ENCODE measurements at places on chromosomes 1 and 21.

GRCh38 chr1:162215902-162216301 lies 146.4 kb downstream of the NOS1AP start:
- no peak for DNase-seq

DNA sequence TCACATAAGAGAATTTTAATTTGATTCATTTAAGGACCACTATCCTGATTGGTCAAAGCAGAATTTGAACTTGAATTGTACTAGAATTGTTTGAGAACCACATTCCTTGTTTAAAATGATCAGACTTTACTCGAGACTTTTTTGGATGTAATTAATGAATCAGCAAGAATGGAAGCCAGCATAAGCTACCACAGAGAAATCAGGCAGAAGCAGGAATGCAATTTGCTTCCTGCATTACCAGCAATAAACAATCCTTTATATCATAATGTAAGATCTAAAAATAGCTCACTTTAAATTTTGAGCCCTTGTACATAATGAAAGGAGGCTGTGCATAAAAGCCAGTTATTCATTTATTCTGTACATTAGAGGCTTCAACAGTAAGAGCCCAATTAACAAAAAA lies 119.8 kb upstream of the BACE2 start:
- DNase-seq = no peak

DNA sequence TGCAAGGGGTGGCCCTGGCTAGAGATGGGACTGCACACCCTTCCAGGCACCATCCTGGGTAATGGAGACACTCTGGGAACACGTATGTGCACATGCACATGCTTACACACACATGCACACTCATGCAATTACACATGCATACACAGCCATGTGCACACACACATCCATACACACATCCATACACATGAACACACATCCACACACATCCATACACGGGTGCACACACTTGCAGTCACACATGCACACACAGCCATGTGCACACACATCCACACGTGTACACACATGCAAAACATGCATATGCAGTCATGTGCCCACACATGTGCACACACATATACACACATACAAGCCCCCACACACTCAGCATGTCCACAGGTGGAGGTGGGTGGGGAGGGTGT lies 22.3 kb upstream of the POFUT2 start:
- DNase-seq = no peak

DNA sequence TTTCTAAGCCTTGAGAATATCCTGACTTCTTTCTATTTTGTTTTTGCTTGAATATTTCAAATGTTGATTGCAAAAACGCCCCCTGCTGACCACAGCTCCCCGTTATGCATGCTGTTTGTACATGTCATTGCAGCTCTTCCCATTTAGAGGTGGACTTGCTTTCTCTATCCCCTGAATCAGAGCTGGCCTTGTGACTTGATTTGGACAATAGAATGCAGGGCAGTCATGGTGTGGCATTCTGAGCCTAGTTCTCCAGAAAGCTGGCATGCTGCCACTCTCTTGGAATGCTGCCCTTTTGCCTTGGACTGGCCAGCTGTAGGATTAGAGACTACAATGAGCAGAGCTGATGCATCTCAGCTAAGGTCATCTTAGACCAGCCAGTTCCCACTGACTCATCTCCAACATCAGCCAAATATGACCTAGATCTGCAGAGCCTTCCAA lies 1561.5 kb downstream of the MRPL39 start:
- peak; percentile 27 for DNase-seq

DNA sequence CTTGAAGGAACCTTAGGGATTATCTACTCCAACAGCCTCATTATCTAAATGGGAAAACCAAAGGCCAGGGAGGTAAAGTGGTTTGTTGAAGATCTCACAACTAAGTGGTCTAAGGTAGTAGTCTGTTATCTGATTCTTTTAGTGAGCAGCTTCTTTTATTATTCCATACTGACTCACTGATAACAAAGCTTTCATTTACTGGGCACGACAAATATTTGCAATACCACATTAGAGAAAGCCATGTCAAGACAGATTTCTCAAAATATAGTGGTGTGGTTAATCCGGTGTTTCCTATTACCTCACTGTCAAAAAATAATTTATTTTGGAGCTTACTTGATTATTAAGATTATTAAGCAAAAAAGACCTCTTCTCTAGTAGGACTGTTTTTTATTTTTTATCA lies 369.1 kb downstream of the S1PR1 start:
- no peak for DNase-seq

DNA sequence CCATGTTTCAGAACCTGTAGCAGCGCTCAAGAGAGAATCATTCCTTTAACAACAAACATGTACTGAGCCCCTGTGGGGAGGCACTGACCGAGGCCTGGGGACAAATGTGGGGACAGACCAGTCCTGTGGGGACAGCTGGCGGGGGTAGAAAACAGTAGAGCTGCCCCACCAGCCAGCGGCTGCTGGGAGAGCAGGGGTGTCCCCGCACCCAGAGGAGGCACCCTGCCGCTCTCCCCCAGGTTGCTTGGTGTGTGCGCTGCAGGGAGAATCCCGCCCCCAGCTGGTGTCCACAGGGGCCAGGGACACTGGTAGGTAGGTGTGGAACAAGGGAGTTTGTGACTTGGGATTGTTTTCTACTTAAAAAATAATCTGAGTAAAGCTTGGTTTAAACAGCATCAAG lies 62.1 kb downstream of the ADARB1 start:
- no peak for DNase-seq

- DNase-seq = no peak
Measured at GRCh38 chr1:244173769-244174168, 122.7 kb downstream of the ZBTB18 start.

DNA sequence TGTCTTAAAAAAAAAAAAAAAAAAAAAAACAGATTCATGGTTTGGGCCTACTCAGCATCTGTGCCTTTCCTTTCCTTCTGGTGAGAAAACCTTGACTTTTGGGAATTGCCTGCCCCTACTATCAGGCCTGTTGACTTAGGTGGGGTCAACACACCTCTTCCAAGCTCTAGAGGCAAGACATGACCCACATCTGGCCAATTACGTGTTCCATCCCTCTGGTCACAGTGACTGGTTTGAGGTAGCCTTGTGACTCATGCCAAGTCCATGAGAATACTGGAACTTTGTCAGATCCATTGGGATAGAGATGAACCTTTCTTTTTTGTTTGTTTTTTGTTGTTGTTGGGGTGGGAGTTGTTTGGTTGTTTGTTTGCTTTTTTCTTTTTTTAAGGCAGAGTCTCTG lies 37.3 kb upstream of the KHDRBS1 start:
- no peak for DNase-seq

DNA sequence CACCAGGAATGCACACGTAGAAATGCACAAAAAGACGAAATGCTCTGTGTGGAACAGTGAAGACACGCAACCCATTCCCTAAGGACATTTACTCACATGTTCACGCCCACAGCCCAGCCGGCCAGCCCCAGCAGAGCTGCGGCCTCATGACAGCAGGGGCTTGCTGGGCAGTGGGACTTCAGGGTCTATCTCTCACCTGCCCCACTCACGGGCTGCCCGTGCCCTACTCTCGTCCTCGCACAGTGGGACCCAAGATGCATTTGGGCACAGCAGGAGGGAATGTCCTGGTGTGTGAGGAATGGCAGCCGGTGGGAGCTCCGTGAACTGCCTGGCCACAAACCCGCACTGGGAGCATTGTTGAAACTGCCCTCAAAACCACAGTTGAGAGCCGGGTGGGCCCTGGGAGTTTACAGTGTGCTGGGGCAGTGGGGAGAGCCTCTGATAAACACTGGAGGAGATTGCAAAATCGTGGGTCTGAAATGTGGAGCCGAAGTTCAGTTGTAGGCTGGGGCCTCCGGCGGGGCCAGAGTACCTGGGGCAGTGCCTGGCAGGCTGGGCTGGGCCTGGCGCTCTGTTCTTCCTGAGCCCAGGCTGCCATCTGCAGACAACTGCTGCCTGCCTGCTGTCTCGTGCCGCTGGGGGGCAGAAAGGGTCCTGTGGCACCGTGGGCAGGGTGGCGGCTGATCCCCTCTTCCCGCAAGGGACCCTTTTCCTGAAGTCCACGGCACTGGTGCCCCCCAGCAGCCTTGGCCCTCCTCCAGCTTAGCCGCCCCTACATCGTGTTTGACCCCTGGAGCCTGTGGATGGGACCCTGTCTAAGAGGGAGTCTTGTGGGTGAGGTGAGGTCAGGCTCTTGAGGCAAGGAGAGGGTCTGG lies 20.7 kb upstream of the POFUT2 start:
- DNase-seq = no peak

- no peak for DNase-seq
Measured at GRCh38 chr1:185425163-185425562, 108.1 kb upstream of the IVNS1ABP start.

- DNase-seq = no peak
Measured at GRCh38 chr1:67029472-67029871, 24.5 kb downstream of the SLC35D1 start.

DNA sequence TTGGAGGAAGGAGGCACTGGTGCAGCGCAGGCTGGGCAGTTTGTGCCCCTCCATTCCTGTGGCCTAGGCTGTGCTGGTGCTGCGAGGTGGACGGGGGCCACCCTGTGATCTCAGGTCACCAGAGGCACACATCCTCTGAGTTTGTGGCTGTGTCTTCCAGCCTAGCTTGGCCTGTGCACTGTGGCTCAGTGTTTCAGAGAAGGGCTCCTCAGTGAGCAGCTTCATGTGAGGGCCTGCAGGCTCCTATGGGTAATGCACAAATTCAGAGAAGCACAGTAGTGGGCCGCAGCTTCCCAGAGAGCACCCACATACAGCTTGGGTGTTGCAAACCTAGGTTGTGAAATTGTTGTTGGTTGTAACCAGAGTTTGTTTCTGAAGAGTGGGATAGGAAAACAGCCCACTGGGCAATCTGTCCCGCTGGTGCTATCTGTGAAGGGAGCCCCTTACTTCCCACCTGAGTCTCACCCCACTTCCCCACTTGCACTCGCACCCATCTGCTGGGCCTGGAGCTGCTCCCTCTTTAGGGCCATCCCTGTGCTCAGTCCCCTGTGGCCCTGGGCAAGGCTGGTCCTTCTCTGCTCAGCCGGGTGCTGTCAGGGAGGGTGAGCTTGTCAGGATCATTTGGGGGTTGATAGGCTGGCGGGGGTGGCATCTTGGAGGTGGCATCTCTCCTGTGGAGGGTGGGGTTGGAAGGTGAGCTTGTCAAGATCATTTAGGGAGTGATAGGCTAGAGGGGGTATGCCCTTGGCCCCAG lies 30.2 kb downstream of the SNAP47 start:
- DNase-seq = no peak

GRCh38 chr1:20654104-20654690 lies 7.0 kb downstream of the DDOST start:
- no peak for DNase-seq

DNA sequence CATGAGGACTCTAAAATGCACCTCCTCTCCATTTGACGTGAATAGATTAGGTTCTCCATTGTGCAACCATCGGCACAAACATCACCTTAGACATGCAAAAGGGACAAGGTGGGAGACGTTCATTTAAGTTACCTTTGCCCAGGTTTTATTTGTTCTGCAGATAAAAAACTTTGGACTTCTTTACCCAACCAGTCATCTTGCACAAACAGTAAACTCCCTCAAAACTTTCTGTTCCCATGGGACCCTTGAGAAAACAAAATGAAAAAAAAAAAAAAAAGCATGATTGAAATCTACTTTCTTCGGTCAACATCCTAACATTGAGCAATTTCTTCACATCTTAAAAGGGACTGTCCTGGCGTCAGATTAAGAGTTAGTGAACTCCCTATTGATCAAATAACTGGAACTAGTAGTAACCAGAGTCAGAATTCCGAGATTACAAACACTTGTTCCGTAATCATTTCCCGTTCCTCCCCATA lies 31.4 kb upstream of the PROX1 start:
- DNase-seq = no peak
